Lung (tissue), 17 donors: ENCODE measurements at places on chromosomes 12 and 14.
A peak's percentile ranks its signal among the peaks of the same experiment; 100 is the strongest.

DNA sequence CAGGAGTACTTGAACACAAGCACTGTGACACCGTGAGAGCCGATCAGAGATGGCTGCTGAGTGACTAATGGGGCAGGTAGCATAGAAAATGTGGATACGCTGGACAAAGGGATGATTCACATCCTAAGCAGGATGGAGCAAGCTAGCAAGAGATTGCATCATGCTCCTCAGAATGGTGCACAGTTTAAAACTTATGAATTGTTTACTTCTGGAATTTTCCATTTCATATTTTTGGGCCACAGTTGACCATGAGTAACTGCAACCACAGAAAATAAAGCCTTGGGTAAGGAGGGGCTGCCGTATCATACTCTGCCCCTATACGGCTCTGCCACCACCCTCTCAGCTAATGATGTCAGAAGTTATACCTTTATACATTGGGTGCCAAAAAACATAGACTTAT, 23.3 kb upstream of the MARK3 start:
- H3K27ac ChIP-seq: no peak overlapping the region
- no peaks in the 10 kb centered on the region for H3K27me3 ChIP-seq
- no peak for DNase-seq
- H3K4me3 ChIP-seq: no peak overlapping the region
- no peaks in the 10 kb centered on the region for H3K36me3 ChIP-seq
- no peaks in the 10 kb centered on the region for H3K4me1 ChIP-seq

DNA sequence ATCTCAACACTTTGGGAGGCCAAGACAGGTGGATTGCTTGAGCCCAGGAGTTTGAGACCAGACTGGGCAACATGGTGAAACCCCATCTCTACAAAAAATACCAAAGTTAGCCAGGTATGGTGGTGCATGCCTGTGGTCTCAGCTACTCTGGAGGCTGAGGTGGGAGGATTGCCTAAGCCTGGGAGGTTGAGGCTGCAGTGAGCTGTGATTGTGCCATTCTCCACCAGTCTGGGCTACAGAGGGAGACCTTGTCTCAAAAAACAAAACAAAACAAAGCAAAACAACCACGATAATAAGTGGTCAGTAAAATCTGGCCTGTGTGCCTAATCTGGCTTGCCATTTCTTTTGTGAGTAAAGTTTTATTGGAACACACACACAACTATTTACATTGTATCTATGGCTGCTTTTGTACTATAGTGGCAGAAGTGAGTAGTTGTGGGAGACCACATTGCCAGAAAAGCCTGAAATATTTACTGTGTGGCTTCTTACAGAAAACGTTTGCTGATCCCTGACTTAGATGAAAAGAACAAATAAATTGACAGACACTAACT, 19.4 kb upstream of the KLRG1 start:
- no peak overlapping the region for H3K27ac ChIP-seq
- H3K4me1 ChIP-seq: no peaks in the 10 kb centered on the region
- H3K36me3 ChIP-seq: no peaks in the 10 kb centered on the region
- no peak overlapping the region for H3K4me3 ChIP-seq

DNA sequence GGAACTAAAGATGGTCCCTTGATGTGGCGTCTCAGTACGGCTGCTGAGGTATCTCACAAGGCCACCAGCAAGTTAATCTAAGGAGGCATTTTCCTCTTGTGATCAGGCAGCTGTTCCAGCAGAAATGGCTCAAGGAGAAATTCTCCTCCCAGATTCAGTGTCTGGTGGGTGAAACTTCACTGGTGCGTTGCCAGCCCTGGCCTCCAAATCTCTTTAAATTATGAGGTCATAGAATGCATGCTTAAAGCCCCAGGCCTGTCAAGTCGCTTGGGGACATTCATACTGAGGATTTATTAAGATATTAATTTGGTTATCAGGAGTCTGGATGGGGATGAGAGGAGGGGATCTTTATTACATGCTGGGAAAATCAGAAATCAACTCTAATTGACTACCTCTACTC, 72.9 kb downstream of the PPP2R5C start:
- no peak overlapping the region for H3K4me3 ChIP-seq
- H3K4me1 ChIP-seq: peaks cover 35% of the 10 kb centered on the region
- peak; percentile 64 for DNase-seq
- no peaks in the 10 kb centered on the region for H3K27me3 ChIP-seq
- no peak overlapping the region for H3K27ac ChIP-seq
- peaks cover 10% of the 10 kb centered on the region for H3K36me3 ChIP-seq

- no peak overlapping the region for H3K4me3 ChIP-seq
- H3K36me3 ChIP-seq: peaks cover 3% of the 10 kb centered on the region
- H3K27me3 ChIP-seq: no peaks in the 10 kb centered on the region
Measured at GRCh38 chr12:101927999-101928398, 50.6 kb downstream of the DRAM1 start.

DNA sequence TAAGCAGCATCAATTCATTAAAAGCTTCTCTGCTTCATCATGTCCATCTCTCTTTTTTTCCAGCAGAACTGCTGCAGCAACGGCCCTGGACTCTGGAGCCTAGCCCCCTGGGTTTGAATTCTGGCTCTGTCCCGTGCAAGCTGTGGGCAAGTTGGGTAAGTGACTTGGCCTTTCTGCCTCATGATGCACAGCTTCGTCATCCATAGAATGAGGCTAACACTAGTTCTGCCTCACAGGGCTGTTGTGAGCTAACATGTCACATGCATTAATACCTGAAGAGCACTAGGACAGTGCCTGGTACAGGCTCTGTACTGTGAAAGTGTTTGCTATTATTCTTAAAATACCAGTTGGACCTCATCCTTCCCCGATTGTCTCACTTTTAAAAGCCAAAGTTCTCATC, 4.2 kb downstream of the KRT82 start:
- DNase-seq: no peak
- H3K4me3 ChIP-seq: no peak overlapping the region
- no peaks in the 10 kb centered on the region for H3K36me3 ChIP-seq
- no peaks in the 10 kb centered on the region for H3K27me3 ChIP-seq
- no peak overlapping the region for H3K27ac ChIP-seq

DNA sequence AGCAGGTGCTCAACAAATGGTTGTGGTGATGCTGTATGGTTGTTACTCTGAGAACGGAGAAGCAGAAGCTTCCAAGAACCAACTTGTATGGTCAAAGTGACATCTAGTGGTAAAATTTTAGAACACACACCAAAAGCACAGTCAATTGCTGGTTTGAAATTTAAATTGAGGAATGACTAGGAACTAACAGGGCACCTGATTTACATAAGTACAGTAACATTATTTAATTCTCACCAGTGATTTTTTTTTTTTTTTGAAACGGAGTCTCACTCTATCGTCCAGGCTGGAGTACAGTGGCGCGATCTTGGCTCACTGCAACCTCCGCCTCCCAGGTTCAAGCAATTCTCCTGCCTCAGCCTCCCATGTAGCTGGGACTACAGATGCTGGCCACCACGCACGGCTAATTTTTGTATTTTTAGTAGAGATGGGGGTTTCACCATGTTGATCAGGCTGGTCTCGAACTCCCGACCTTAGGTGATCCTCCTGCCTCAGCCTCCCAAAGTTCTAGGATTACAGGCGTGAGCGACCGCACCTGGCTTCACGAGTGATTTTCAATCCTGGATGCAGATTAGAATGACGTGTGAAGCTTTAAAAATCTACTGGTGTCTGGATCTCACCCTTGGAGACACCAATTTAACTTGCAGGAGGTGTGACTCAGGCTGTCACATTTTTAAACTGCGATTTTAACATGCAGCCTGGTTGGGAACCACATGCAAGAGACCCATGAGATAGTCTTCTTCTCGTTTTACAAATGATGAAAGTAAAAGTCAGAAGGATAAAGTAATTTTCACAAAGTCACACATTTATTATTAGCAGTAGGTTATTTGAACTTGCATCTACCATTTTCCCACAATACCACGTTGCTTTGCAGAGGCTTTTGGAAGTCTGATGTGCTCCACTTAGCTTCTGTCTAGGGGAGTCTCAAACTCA, 14.1 kb upstream of the NUMB start:
- no peaks in the 10 kb centered on the region for H3K4me1 ChIP-seq
- no peak overlapping the region for H3K27ac ChIP-seq
- H3K27me3 ChIP-seq: no peaks in the 10 kb centered on the region
- no peak overlapping the region for H3K4me3 ChIP-seq

DNA sequence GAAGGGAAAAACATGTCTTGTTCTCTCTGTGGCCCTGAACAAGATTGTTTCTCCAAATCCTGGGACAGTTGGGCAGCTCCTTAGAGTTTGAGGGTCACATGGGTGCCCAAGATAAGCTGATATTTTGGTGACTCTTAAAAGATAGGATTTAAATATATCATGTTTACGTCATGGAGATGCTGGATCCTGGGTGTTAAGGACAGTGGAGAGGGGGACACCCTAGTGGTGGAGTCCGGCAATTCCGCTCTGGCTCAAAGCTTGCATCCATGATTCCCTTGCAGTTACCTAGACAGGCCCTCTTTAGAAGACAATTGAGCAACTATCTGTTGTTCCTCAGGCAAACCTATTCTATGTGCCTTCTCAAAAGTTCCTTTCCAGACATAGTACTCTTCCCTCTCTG, 101.8 kb downstream of the CMKLR1 start:
- no peaks in the 10 kb centered on the region for H3K4me1 ChIP-seq
- no peak overlapping the region for H3K4me3 ChIP-seq
- no peaks in the 10 kb centered on the region for H3K27me3 ChIP-seq
- no peaks in the 10 kb centered on the region for H3K36me3 ChIP-seq
- no peak overlapping the region for H3K27ac ChIP-seq

- no peak overlapping the region for H3K27ac ChIP-seq
- H3K36me3 ChIP-seq: no peaks in the 10 kb centered on the region
- no peak overlapping the region for H3K4me3 ChIP-seq
- H3K27me3 ChIP-seq: no peaks in the 10 kb centered on the region
Measured at GRCh38 chr14:58777541-58777979, 139.8 kb downstream of the DACT1 start.

GRCh38 chr12:126443977-126444376, 1378.7 kb downstream of the AACS start:
- no peaks in the 10 kb centered on the region for H3K4me1 ChIP-seq
- no peaks in the 10 kb centered on the region for H3K36me3 ChIP-seq
- H3K27ac ChIP-seq: no peak overlapping the region

DNA sequence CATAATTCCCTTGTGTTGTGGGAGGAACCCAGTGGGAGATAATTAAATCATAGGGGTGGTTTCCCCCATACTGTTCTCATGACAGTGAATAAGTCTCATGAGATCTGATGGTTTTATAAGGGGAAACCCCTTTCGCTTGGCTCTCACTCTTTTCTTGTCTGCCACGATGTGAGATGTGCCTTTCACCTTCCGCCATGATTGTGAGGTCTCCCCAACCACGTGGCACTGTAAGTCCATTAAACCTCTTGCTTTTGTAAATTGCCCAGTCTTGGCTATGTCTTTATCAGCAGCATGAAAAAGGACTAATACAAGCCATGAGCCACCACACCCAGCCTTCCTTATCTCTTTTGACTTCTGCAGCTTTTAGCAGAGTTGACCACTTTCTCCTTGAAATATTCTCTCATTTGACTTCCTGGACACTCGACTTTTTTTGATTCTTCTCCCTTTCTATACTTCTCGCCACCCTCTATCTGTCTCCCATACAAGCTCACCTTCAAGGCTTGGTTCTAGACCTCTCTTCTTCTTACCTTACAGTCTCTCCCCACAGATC, 2.3 kb downstream of the MTERF2 start:
- H3K4me1 ChIP-seq: peaks cover 12% of the 10 kb centered on the region
- H3K36me3 ChIP-seq: peaks cover 1% of the 10 kb centered on the region
- H3K27ac ChIP-seq: no peak overlapping the region
- no peak overlapping the region for H3K4me3 ChIP-seq
- H3K27me3 ChIP-seq: no peaks in the 10 kb centered on the region

- H3K27ac ChIP-seq: no peak overlapping the region
- peaks cover 4% of the 10 kb centered on the region for H3K27me3 ChIP-seq
Measured at GRCh38 chr14:38207377-38207735, 348 bp upstream of the SSTR1 start.

DNA sequence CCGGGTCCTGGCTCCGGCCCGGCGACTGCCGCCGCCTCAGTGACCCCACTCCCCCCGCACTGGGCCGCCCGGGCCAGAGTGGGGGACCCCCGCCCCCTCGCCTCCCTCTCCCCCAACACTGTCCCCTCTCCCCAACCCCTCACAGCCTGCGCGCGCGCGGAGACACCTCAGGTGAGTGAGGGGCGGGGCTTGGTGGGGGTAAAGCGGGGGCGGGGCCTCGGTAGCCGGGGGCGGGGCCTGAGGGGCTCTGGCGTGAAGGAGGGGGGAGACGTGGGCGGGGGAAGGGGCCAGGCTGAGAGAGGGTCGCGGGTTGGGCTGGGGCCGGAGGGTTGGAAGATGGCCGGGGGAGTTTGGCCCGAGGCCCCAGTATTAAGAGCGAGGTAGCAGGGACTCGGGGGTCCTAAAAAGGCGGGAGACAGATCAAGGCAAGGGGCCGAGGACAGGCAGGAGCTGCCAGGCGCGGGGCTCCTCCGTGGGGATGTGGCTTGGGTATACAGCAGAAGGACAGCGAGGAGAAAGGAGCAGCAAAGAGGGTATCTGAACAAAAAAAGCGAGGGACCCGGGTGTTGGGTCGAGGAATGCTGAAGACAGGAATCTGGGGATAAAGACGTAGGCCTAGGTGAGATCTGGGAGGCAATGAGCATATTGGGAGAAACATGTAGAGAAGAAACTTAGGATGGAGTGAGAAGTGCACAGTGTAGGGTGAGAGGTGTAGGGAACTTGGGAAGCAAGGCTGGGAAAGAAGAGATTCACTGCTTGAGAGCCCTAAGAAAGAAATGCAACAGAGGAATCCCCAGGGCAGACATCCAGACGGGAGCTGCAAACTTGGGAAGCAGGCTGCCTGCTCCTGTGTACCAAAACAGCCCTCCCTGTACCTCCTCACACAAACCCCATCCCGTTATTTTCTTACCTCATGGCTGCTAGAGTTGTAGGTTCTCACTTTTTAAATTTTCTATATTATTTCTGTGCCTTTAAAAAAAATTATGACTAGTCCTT, 10.8 kb downstream of the SUOX start:
- DNase-seq: peak; percentile 77
- H3K27ac ChIP-seq: peak overlapping the region; percentile 94
- H3K36me3 ChIP-seq: peaks cover 6% of the 10 kb centered on the region
- H3K27me3 ChIP-seq: no peaks in the 10 kb centered on the region
- peak overlapping the region; percentile 75 for H3K4me3 ChIP-seq

DNA sequence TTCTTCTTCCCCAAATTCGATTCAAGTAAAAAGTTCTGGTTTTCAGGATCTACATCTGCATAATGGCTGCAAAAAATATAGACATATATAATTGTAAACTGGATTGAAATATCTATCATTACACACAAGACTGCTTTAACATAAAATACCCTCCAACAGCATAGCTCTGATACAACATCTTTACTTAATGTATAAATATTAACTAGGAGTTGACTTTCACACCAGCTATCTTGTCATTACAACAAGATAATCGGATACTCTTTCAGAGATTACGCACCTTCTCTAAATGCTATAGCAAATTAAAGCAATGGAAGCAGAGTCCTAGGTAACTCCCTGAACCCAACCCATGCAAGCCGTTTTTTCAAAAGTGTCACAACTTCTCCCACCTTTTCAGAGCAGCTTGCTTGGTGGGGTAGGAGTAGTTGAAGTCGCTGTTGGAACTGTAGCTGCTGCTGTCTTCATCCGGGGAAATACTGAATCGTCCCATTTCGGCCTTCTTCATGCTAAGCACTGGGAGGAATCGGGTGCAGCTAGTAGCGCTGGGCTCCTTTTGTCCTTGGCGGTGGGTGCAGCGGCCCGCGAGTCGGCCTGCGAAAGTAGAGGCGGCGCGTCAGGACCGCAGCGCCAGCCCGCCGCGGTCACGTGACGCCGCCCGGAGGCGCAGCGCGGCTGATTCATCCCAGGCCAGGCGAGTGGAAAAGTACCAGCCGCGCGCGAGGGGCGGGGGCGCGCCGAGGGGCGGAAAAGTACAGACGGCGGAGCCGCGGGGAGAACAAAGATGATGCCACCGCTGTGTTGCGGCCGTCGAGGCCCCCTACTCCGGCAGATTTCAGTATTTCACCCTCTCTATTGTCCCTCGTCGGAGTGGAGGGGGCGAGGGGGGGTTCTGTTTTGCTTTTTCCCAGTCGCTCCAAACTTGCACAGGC, 1.5 kb downstream of the SLC38A2 start:
- peak; percentile 93 for DNase-seq
- no peaks in the 10 kb centered on the region for H3K27me3 ChIP-seq
- H3K4me3 ChIP-seq: peak overlapping the region; percentile 99
- peaks cover 48% of the 10 kb centered on the region for H3K4me1 ChIP-seq
- peaks cover 50% of the 10 kb centered on the region for H3K36me3 ChIP-seq
